ENCODE measurements at places on chromosomes 11 and 22.

DNA sequence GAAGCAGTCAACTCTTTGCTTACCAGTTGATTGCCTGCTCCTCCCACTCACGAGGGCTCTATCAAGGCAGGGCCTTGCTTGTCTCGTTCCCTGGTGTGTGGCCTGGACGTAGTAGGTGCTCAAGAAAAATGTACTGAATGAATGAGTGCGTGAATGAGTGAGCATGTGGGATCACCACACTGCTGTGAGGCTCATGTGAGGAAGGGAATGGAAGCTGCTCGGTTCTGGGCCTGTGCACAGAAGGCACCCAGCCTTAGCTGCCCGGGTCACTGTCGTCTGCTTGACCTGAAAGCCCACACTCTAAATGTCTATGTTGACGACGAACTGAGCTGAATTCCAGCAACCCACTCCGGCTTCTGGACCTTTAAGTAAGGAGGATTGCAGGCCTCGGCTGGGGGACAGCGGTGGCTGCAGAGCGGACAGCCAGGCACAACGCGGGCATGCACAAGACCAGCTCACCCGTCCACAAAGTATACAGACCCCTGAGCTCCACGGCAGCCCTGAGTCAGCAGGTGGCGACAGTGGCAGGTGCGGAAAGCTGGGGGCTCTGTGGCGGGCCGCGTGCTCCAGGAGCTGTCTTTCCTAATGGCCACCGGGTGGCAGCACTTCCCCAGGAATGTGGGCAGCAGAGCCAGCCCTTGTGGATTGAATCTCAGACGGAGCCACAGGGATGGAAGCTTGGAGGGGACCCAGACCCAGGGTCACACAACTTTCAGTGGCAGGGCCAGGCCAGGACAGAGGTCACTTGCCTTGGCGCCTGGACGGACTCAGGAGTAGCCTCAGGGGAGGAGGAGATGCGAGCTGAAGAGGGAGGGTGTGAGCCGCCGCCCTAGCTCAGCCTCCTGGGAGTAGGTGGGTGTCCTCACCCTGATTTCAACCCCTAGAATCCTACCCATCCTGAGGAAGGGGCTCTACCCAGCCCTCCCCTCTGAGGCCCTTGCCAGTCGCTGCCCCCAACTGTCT is 5.0 kb upstream of the PICK1 start:
- peak; percentile 74 for DNase-seq

DNA sequence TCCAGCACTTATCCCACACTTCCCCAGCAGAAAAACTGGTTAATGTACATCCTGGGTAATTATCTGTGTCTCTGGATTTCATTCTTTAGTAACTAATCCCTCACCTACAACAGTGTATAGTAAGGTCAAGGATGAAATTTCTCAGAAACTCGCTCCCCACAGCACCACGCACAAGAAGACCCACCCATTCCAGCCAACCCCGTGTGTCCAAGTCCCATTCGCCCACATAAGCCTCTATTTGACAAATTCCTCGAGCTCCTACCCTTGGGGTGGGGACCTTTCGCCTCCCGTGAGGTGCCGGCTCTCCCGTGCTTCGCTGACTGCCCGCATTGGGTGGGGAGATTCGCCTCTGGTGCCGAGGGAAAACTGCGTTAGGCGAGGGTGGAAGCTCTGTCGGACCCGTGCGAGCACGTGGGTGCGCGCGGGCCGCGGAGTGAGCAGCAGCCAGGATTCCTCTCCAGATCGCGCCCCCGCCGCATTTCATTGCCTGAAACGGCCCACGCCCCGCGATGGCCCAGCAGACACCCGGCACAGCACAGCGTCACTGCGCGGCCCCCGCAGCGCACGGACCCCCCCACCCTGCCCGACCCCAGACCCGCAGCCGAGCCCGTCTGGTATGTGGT is 866 bp downstream of the EXPH5 start:
- DNase-seq = peak; percentile 44

- peak; percentile 83 for DNase-seq
These were observed 6.1 kb downstream of the GNB1L start for GRCh38 chr22:19848298-19849224.

DNA sequence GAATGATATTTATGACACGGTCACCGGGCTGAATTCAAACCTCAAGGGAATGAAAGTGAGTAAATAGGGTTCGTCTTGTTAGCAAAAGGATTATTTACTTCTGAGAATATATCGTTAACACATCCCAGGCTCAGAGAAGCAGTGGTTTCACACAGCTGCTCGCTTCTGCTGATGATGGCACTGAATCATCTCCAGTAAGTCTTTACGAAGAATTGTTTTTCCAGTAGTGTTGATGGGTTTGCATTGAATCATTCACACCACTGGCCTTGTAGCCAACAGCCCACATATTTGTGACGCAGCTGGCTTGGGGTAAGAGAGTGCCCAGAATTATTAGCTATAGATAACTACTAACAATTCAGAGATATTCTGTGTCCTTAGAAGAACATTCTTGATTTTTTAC is 236.3 kb downstream of the CADM1 start:
- DNase-seq = no peak

GRCh38 chr11:4048340-4048739 is 46.3 kb upstream of the RRM1 start:
- no peak for DNase-seq

Data from PC-3 (cell line).